CD4-positive, alpha-beta T cell treated with Interleukin-17A for 4 hours (primary cell): ENCODE measurements at places on chromosomes 1 and 21.

GRCh38 chr1:59554011-59554663 is 257.2 kb downstream of the FGGY start:
- DNase-seq, result no peak

- peak; percentile 24 for DNase-seq
These were observed 63.4 kb upstream of the NEK2 start for GRCh38 chr1:211738691-211739301.

- DNase-seq, result no peak
These were observed 24.3 kb downstream of the ST6GALNAC3 start for GRCh38 chr1:76098845-76099244.

DNA sequence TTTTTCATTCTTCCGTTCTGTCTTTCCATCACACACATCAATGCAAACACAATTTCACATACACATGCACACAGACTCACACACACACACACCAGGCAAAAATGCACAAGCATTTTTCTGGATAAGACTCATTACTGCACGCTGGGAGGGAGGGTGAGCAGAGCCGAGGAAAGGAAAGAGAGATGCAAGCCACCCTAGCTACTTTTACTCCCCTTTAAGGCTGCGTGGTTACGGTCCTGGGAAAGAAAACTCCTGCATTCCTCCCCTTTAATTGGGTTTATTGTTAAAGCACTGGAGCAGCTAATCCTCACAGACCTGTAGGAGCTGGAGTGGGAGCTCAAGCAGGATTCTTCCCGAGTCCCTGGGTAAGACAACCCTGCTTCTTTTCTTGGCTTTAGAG is at the start of gene CAMK1G:
TSS of gene CAMK1G (plus strand) at position 307 of the 400 bp plus-strand sequence. CDS start 11,270 bp downstream, outside the sequence.
- no peak for DNase-seq

DNA sequence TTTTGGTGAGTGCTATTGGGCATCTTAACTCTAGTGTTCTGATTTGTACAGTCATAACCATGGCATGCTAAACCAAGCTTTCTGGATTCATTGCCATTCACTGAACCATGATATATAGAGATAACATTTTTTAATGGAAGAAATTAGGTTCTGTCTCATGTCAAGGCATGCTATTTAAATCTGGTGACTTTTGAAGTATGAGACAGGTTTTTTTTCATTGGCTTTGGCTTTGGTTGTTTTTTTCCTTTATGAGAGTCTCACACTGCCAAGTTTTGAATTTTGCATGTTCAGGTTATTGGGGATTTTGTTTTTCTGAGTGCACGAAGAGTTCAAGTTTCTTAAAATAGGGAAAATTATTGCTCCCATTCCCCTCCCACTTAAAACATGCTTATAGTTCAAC is 141.3 kb upstream of the ADAMTS5 start:
- DNase-seq, result no peak

DNA sequence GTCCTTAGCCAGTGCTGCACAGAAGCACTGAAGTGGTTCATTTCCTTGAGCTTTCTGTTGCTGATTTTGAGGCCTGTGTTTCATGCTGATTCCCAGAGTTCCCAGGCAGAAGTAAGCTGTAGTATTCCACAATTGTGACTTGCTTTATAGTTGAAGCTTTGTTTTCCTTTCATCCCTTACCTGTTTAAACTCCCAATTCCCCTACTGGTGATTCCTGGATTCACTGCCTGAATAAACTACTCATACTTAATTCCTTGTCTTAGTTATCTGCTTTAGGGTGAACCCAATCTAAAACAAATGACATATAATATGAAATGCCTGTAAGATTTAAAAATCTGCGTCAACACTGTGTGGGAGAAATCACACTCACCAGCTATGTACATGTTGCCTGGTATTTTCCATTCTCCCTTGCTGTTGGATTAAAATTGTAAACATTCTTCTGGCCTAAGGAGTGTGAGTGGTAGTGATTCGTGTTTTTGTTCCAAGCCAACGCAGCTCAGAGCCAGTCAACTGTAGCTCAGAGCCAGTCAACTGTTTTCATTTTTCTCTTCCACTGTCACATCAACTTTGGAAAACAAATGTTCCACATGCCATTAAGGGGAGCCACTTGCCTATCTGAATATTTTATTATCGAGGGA is 879.4 kb downstream of the MRPL39 start:
- no peak for DNase-seq

GRCh38 chr1:24440436-24440835 is 24.8 kb downstream of the NIPAL3 start:
- no peak for DNase-seq

DNA sequence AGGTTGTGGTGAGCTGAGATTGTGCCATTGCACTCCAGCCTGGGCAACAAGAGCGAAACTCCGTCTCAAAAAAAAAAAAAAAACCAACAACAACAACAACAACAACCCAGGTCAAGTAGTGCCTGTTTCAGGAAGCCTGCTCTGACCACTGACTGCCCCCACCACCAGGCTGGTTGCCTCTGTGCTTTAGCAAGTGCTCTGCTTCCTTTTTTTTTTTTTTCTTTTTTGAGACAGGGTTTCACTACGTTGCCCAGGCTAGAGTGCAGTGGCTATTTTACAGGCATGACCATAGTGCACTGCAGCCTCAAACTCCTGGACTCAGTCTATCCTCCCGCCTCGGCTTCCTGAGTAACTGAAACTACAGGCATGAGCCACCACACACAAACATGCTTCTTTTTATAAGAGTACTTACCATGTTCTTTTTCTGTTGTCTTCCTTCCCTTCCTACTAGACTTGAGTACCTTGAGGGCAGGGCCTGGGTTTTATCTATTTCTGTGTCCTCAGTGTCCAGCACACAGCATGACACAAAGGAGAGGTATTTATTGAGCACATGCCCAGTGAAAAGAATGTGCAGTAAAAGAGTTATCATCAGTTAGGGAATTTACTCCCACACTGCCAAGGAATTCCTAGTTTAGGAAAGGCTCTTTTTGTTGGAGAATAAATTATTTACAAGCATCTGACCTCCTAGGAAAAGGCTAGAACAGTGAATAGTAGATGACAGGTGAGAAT is 9.9 kb upstream of the COA7 start:
- no peak for DNase-seq

GRCh38 chr21:31735511-31735992 is 3.6 kb upstream of the SCAF4 start:
- no peak for DNase-seq
